Sciatic nerve (tissue), 2 donors: ENCODE measurements at places on chromosomes 5 and 9. TPM values are rescaled to one million over a fixed set of nuclear protein-coding genes. Genes with fewer than 3 reads are reported as not detected.

- DNase-seq, result no peak
Measured at GRCh38 chr9:68802525-68803015, 97.5 kb downstream of the PIP5K1B start.

DNA sequence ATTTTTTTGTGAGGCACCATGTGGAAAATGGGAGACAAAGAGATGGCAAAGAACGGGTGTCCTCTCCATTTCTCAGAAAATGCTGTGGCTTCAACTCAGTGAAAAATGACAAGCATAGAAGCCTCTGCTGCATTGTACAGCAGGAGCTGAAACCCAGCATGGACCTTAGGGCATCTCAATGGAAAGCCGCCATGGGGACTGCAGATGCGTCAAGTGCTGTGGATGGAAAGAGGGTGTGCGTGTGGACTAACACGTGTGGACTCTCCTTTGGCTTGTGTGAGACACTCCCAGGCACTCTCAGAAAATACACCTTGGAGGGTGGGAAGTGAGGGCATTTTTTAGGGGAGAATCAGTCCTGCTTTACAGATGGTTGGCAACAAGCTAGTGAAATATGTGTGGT lies 2.2 kb upstream of the GLRX start:
- DNase-seq, result no peak

GRCh38 chr9:114685951-114686350 lies 4.0 kb upstream of the TEX48 start:
- no peak for DNase-seq

- DNase-seq, result no peak
Measured at GRCh38 chr9:89591274-89592212, 13.3 kb upstream of the GADD45G start.

The CNTLN gene
- total RNA-seq, result 22.4 TPM

- DNase-seq, result no peak
Measured at GRCh38 chr5:156219483-156220005, 107.4 kb upstream of the SGCD start.

GRCh38 chr5:156762771-156763170 lies 87.3 kb upstream of the PPP1R2B start:
- no peak for DNase-seq

DNA sequence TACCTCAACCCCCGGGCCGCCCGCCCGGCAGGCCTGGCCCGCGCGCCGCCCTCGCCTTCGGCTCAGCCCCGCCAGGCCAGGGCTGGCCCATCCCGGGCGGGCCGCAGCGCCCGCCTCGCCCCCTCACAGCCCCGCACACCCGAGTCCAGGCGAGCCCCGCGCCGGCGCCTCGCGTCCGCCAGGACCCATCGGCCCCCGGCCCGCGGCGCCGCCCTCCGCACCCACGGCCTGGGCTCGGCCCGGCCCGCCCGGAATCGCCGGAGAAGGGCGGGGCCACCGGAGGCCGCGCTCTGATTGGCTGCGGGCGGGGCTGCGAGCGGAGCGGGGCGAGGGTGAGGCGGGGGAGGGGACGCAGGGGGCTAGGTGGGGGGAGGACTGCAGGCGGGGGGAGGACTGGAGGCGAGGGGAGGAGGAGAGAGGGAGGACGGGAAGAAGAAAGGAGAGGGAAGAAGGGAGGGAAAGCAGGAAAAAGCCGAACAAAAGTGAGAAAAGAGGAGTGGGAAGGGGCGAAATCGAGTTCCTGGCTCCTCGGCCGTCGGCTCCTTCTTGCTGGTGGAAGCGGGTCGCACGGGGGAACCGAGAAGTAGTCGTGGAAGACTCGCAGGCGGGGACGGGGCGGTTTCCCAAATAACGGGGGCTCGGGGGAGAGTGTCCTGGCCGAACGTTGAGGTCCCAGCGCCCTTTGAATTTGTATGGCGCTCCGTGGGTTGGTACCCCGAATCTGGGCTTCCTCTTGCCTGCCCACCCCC lies 472 bp upstream of the UBTD2 start:
- DNase-seq, result peak; percentile 93
